ENCODE measurements at places on chromosomes 2 and 18. TPM values are rescaled to one million over a fixed set of nuclear protein-coding genes. Genes with fewer than 3 reads are reported as not detected.

Gene FLACC1
- 1.5 TPM for total RNA-seq

Gene DSEL
- 0.06 TPM for total RNA-seq

Gene HOXD4
- not detected for total RNA-seq

DNA sequence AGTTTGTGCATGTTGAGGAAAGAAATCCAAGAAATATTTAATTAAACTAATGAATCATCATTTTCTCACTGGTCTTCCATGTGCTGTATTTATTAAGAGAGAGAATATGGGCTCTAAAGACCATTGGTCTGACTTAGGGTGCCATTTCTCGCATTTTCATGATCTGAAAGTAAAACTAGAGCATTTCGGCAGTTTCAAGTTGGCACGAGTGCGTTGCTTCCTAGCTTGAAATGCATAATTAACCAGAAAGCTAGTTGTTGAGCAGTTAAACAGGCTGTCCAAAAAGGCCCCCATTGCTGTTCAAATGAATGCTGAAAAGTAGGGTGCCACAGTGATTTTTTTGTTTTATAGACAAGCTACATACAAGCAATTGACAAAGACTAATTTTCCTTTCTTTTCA, 47.4 kb downstream of the SLC8A1 start:
- DNase-seq: no peak

GRCh38 chr2:170340693-170341068, 162.7 kb downstream of the MYO3B start:
- no peak for DNase-seq

- no peak for DNase-seq
Measured at GRCh38 chr2:98389251-98389605, 43.0 kb downstream of the CNGA3 start.

GRCh38 chr2:134462275-134462674, 208.4 kb downstream of the MGAT5 start:
- DNase-seq: no peak

DNA sequence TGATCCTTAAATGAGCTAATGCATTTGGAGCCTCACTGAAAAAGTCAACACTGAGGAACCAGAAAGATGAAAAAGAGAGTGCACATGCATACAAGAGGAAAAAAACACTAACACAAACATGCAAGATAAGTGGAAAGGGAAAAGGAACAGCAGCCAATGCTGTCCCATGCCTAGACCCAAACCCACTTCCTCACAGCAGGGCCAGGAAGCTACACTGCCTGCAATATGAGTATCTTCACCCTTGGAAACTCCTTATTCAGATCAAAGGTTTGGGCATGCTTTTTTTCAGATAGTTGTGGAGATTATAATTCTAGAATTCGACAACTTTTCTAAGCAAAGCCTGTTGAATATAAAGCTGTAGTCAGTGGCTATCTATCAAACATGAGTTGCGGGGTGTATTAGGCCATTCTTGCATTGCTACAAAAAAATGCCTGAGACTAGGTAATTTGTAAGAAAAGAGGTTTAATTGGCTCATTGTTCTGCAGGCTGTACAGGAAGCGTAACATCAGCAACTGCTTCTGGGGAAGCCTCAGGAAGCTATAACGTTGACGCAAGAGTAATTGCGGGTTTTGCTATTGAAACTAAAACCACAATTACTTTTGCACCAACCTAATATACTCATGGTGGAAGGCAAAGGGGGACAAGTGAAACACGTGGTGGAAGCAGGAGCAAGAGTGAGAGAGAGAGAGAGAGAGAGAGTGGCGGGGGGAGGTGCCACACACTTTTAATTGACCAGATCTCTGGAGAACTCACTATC, 138.2 kb downstream of the MBD2 start:
- no peak for DNase-seq

DNA sequence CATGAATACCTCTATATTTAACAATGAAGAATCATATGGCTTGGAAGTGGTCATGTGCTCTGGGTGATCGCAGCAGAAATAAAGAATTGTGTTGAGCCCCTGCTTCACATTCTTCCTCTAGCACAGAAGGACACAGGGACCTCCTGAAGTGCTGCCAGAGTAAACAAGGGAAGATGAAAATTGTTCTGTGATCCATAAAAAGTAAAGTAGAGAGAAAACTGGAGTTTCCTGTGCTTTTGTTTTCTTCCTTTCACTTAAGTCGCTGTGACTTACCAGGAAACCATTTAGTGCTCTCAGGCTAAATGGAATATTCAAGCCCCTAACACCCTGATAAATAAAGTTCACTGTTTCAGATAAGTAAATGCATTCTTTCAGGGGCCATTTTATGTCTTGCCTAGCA, 1173.6 kb upstream of the CHAC2 start:
- DNase-seq: no peak

GRCh38 chr2:119772128-119772527, 12.4 kb downstream of the PTPN4 start:
- DNase-seq: no peak

Gene ICOS
- not detected for total RNA-seq

Gene BOK
- 36.3 TPM for total RNA-seq

DNA sequence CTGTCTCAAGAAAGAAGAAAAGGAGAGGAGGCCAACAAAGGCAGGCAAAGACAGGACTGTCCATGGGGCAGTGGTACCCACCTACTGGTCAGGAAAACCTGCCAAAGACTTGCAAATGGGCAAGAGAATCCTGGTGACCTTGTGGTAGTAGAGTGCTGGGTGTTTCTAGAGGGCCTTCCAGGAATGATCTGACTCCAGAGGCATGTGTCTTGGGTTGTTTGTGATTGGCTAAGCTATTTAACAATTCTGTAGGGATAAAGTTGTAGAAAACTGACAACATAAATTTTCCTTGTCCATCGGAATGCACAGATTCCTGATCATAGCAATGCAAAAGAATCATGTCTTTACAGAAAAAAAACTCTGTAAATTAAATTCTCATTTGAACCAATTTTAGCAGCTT, 68.5 kb upstream of the ZNF532 start:
- DNase-seq: no peak

Gene SERPINB2
- not detected for total RNA-seq

- DNase-seq: no peak
Measured at GRCh38 chr18:24333084-24333483, 64.5 kb downstream of the OSBPL1A start.

Gene BOLL
- not detected for total RNA-seq

- DNase-seq: no peak
Measured at GRCh38 chr18:12296457-12296856, 11.6 kb upstream of the TUBB6 start.

- DNase-seq: peak; percentile 15
Measured at GRCh38 chr18:76274468-76275289, 220.4 kb downstream of the ZNF516 start.

DNA sequence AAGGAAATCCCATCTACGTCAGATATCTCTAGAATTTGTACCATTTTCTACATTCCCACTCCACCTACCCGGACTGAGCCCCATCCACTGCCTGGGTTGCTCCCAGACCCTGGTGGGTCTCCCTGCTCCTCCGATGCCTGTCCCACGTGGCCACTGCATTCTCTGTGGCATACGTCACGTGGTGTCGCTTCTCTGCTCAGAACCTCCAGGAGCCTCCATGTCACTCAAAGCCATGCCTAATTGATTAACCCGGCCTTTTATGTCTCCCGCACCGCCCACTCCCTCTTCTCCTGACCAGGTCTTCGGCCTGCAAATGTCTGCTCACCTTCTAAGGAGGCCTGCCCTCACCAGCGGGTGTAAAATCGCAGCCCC, 176.6 kb downstream of the HDAC4 start:
- no peak for DNase-seq

Gene CYTIP
- not detected for total RNA-seq

Gene SH3RF3
- not detected for total RNA-seq

Gene PRSS56
- not detected for total RNA-seq

GRCh38 chr2:173571021-173571821, 216.5 kb downstream of the CDCA7 start:
- DNase-seq: peak; percentile 15

Gene CIDEA
- not detected for total RNA-seq

GRCh38 chr2:128403814-128404708, 85.4 kb upstream of the HS6ST1 start:
- no peak for DNase-seq

Gene PLEKHM3
- 25.8 TPM for total RNA-seq

Gene MRO
- total RNA-seq: not detected

Gene BCL11A
- not detected for total RNA-seq

Gene TTC27
- total RNA-seq: 22.4 TPM

Gene DNAJC5G
- total RNA-seq: not detected

DNA sequence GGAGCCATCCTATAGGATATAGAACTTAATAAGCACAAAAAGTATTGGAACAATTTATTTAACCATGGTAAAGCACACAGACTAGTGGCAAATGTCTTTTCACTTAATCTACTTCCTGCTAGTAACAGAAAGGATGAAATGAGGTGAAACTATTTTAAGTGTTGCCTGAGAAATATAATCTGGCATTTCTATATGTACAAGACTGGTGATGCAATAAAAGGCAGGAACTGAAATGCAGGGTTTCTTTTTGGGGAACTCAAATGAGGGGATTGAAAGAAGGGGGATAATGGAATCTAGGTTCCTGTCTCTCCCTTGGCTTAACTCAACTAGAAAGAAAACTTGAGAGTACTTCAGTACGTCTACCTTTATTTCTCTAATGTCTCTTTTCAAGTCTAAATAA, 122.3 kb downstream of the MEMO1 start:
- no peak for DNase-seq

Gene EHD3
- total RNA-seq: 3.5 TPM

DNA sequence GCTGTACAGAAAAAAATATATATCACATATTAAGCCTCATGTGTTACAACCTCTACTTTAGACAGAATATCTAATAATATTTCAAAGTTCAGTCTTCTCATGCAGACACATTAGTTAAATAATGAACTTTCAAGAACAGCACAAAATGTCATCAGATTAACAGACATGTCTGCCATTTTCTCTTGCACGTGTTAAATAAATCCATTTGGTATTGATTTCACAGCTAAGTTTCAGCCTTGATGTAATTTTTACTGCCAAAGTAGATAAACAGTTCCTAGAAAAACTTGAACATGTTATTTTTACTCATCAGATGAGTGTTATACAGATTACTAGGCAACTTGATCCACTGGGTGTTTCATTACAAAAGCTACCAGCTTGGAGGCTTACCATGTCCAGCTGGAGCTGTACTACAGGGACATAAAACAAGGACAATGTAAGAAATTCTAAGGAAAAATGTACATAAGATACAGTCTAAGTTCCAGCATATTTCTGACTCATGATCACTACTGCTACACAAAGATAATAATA, 290.7 kb upstream of the DDX18 start:
- no peak for DNase-seq

- no peak for DNase-seq
Measured at GRCh38 chr2:46041434-46041833, 255.8 kb upstream of the EPAS1 start.

- no peak for DNase-seq
Measured at GRCh38 chr2:106197878-106198277, 3.8 kb upstream of the UXS1 start.

DNA sequence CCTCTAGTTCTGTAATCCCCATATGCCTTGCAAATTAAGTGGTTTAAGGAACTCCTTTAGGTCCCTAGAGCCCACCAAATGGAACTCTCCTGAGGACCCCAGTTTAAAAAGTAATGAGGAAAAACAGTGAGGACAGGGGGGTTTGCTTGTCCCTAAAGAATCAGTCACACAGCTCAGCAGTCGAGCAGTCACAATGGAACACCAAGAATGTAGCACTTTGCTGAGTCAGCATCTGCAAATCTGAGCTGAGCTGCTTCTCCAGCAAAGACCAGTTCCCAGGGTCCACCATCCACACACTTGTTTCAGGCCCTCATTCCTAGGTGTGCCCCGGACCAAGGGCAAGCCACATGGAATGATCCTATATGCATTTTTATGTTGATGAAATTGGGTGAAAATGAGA, 46.2 kb upstream of the NEDD4L start:
- DNase-seq: no peak

DNA sequence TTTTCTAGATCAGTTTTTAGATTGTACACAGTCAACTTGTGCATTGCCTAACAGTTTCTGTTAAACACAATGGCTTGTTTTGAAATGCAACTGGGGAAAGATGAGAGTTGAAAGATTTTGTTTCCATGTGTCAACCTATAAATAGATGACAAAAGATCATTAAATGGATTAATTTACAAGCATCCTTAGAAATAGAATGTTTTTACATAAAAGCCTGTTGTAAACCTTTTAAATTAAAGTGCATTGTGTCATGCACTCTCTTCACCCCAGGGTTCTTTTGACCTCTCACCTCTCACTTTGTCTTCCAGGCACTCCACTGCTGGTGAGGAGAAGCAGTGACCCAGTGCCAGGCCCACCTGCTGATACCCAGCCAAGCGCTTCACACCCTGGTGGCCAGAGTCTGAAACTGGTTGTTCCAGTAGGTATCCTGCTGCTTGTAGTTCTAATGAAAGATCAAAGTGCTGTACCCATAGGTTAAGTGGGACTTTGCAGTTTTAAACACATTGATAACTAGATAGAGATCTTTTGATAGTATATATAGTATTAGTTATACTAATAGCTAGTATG, 502.1 kb downstream of the PARD3B start:
- DNase-seq: no peak

GRCh38 chr18:3595369-3596273, 145.6 kb downstream of the TGIF1 start:
- DNase-seq: peak; percentile 57

All from G401 (cell line).